ENCODE measurements at places on chromosomes 5 and 9. TPM values are rescaled to one million over a fixed set of nuclear protein-coding genes. Genes with fewer than 3 reads are reported as not detected.
A peak's percentile ranks its signal among the peaks of the same experiment; 100 is the strongest.

The GABBR2 gene
- total RNA-seq, result not detected

The FIBCD1 gene
- total RNA-seq, result not detected

DNA sequence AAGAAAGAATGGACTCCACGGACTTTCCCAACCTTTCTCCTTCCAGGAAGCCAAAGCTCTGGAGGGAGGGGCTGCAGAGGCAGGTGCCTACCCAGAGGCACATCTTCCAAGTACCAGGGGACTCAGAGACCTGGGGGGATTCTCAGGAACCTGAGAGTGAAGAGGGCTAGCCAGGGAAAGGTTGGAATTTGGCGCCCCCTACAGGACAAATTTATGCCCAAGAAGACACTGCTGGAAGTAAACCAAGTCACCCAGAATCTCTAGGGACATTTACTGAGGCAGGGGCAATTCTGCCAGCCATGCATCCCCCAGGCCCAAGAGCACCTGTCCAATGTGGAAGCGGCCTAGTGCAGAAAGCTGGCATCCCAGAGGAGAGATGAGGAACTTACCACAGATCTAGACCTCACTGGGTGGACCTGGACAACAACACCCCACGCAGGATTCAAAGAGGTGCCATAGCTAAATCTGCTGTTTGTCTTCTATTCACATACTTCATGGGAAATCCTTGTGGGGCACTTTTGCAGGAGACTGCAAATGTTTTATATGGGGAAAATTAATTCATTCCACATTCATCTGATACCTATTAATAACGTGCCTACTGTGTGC lies 25.9 kb upstream of the IDNK start:
- DNase-seq, result no peak

DNA sequence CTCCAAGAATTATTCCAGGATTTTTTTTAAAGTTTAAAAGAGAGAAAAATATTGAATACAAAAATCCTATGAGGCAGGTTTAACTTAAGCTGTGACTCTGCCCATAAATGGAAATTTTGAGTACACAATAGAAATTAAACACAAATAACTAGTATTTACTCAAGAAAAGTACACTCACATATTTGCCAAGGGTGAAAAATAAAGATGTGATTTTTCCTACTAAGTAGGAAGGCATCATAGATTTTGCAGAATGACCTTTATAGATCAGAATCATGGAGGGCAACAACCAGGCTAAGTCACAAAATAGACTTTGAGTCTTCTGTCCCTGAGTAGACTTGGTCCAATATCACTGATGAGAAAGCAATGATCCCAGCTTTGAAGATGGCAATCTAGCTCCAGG lies 102.7 kb upstream of the SLC12A2 start:
- no peak for DNase-seq

- no peak for DNase-seq
These were observed 213.1 kb downstream of the AGTPBP1 start for GRCh38 chr9:85528607-85529006.

DNA sequence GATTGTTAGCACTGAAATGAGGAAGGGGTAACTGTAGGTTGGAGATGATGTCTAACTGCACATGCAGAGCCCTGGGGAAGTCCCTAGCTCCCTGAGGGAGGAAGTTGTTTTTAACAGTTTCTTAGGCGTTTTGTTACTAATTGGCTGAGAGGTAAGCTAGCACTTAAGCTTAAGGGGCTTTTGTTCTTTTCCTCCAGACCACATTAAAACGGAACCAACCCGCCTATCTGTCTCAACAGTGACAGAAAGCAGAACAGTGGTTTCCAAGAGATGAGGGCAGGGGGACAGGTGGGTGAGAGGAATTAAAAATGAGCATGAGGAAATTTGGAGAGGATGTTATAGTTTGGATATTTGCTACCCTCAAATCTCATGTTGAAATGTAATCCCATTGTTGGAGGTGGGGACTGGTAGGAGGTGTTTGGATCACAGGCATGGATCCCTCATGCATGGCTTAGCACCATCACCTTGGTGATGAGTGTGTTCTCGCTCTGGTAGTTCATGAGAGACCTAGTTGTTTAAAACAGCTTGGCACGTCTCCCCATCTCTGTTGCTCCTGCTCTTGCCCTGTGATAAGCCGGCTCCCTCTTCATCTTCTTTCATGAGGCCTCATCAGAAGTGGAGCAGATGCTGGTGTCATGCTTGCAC lies 38.9 kb downstream of the LYRM7 start:
- peak; percentile 9 for DNase-seq

- no peak for DNase-seq
These were observed 140.6 kb downstream of the FSTL4 start for GRCh38 chr5:133471699-133472098.

GRCh38 chr5:138566792-138567191 lies 8.4 kb downstream of the HSPA9 start:
- DNase-seq, result no peak

- no peak for DNase-seq
These were observed 1.3 kb downstream of the SPTAN1 start for GRCh38 chr9:128553728-128554127.

DNA sequence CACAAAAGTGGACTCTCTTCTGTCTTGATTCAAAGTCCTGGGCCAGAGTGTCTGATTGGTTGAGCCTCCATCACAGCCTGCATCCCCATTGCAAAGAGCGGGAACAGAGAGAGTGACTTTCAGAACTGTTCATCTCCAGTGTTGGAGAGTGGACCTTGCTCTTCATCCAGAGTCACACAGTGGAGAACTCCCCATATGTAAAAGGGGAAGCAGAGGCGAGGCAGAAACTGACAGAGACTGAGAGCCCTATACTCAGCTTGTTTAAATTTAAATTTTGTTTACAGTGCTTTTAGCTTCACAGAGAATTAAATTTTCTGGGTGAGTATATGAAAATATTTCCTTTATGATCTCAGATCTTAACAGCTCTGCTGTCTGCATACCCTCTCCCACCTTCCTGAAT lies 70.0 kb upstream of the SSBP2 start:
- DNase-seq, result no peak

DNA sequence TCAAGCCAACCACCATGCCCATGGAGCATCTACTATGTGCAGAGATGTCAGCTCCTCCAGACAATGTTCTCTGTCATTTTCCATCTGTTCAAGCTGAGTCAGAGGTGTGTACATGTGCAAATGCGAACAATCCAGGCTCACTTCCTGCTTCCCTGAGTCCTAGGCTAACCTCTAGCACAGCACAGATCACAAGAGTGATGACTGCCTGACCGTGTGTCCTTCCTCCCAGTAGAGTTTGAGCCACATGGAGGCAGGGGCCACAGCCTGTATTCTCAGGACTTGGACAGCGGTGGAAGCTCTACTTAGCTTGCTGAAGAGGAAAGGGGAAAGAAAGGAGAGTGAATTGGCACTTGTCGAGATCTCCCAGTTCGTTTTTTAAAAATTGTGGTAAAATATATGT lies 87.2 kb downstream of the KCNIP1 start:
- DNase-seq, result no peak

Measured in T-helper 17 cell (primary cell).